ENCODE measurements at places on chromosomes 4 and X.

DNA sequence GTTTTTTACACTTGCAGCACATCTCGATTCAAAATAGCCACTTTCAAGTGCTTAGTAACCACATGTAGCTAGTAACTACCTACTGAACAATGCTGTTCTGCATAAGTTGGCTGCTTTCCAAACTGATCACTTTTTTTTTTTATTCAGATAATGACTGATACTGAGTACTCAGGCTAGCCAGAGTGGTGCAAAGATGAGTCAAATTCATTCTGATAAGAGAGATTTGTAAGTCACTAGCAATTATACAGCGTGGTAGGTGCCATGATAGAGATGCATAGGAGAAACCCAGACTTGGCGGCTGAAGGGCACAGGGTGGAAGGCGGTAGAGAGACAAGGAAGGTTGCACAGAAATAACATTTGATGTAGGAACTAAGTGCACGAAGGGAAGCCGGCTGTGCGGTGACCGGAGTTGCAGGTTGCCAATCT, 357 bp upstream of the IGBP1 start:
- no peak for DNase-seq

DNA sequence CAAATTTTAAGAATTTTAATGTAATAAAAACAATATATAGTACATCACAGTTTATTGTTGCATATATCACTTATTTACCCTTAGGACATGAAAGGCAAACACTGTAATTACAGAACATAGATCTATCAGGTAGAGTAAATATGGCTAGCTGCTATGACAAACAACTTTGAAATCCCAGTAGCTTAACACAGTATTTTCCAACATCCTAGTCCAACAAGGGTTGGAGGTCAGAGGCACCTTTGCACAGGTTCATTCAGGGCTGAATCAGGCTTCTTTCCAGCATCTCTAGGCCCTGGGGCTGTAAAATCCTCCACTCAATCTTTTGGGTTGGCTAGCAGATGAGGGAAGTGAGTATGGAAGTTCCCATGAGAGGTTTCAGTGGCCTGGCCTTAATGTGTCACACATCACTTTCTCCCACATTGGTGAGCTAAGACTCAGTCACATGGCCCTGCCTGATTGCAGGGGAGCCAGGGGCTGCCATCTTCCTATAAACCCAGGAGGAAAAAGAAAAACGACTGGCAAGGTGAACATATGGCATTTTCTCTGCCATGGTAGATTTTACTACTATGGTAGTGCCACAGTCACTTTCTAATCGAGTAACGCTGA, 32.9 kb downstream of the HERC6 start:
- no peak for DNase-seq

DNA sequence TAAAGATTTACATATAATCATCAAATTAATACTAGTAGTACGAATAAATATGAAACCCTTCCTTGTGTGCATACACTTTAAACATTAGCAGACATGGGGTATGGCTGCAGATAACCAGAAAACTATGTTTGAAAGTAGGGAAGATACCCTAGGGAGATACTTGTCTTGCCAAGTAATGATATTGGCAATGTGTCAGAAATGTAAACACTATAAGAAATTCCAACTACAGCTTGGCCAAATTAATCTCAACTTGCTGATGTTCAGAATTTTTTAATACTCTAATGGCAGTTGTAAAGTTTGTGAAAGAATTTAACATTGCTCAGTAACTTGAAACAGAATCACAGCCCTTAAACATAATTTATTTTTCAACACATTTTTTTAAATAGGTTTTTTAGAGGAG, 27.4 kb upstream of the HPGD start:
- no peak for DNase-seq

- no peak for DNase-seq
These were observed 106.5 kb downstream of the ATP11C start for GRCh38 chrX:139826065-139827044.

GRCh38 chrX:3771766-3772165, 58.3 kb upstream of the PRKX start:
- no peak for DNase-seq

GRCh38 chrX:103864886-103865534, 33.0 kb upstream of the RAB9B start:
- no peak for DNase-seq

- DNase-seq: peak; percentile 9
These were observed 813 bp downstream of the DIAPH2 start for GRCh38 chrX:96685210-96686099.

DNA sequence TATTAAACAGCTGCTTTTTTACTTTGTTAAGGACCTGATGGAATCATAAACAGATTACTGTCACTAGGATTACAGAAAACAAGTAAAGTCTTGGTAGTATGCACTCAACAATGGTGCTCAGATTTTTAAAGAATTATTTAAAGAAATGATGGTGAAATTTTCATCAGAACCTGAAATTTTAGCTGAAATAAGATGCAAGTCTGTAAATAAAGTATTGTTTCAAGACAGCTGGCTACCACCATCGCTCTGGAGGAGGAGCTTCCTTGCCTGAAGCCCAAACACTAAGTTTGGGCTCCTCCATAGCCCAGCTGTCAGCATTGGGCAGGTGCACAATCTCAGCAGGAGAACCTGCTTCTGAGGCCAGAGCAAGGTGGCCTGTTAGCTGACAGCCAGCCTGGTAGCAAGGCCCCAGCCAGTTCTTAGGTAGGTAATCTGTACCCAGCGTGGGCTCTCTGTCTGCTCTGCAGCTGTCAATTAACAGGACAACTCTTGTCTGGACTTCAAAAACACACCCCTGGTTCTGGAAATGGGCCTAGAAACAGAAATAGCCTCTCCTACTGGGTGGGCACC, 4.6 kb downstream of the GAB1 start:
- DNase-seq: no peak

DNA sequence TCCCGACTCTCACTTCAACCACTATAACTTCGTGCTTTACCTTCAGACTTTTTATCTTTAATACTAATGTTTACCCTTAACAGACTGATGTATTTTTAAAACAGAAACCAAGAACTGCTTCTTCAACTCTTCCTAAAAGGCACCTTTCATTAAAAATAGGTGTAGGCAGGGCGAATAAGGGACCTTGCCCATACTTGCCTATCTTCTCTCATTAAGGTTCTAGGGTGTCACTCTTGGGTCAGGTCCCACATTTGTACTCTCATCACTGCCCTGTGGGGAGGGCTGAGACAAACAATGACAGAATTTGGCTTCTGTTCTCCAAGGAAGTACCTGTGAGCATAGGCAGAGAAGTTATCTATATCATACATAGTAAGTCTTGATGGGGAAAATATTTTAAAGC, 69.7 kb downstream of the ANKRD50 start:
- DNase-seq: no peak

DNA sequence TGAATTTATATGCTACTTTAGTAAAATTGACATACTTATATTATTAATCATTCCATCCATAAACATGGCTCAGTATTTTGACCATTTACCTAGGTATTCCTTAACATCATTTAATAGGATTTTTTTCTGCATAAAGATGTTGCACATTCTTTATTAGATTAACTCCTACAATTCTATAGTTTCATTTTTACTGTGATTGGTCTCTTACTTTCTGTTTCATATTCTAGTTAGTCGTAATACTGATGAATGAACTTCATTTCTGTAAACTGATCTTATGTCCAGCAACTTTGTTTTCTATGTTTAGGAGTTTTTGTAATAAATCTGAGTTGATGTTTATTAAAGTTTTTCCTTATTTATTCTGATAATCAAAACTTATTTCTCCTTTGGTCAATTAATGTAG, 278.2 kb upstream of the CXXC4 start:
- DNase-seq: no peak

DNA sequence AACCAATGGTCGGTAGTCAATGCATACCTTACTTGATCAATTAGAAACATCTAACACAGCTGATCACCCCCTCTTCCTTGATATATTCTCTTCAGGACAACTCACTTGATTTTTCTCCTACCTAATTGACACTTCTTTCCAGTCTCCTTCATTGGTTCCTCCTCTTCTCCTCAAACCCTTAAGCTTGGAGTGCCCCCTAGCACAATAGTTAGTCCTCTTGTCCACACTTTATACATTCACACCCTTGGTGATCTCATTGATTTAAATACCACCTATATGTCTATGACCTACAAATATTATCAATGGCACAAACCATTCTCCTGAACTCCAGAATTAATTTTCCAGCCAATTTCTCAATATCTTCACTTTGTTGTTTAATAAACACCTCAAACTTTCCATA, 724.0 kb downstream of the ADGRL3 start:
- no peak for DNase-seq

Measured in naive thymus-derived CD4-positive, alpha-beta T cell (primary cell).